ENCODE measurements at places on chromosomes 5 and 9.
A peak's percentile ranks its signal among the peaks of the same experiment; 100 is the strongest.

DNA sequence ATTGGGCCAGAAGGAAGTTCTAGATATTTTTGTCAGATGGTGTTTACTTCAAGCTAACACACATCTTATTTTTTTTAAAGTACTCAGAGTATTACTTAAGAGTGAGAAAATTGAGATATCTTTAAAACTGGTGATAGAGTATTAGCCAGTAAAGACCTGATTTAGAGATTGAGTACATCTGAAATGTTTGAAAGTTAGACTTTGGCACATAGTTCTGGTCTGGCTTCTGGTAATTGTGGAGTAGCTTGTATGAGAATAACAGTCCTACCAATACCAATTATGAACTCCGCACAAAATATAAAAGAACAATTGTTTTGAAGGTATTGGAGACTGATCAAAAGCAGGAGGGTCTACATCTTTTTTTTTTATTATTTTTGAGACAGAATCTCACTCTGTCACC lies 44.5 kb upstream of the GLIPR2 start:
- DNase-seq: no peak

- peak; percentile 70 for DNase-seq
Measured at GRCh38 chr9:34457266-34458012, 931 bp downstream of the FAM219A start.

DNA sequence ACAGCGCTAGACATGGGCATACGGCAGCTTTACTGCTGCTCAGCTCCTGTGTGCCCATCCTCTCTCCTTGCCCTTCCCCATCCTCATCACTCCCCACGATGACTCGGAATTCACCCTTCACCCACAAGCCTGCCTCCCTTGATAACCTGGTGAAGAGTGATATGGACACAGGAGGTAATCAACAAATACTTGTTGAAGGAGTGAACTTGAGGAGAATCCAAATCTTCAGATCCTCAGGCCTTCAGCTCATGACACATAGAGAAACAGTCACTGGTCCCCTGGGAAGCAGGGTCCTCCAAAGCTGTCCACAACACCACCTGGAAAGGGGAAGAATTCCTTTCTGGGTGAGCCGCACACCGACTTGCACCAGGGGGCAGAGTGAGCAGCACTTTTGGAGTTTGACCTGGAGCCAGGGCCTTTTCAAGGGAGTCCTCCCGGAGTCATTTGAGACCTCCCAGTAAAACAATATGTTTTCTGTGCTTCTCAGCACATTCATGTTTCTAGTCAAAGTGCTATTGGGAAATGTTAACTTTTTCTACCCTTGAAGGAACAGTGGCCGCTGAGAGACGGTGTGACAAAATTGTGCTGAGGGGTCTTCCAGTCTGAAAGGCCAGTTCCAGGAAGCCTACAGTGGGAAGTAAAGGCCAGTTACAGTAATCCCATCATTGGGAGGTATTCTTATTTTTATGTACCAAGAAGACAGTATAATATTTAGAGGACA lies 332.3 kb downstream of the CWC27 start:
- peak; percentile 49 for DNase-seq

DNA sequence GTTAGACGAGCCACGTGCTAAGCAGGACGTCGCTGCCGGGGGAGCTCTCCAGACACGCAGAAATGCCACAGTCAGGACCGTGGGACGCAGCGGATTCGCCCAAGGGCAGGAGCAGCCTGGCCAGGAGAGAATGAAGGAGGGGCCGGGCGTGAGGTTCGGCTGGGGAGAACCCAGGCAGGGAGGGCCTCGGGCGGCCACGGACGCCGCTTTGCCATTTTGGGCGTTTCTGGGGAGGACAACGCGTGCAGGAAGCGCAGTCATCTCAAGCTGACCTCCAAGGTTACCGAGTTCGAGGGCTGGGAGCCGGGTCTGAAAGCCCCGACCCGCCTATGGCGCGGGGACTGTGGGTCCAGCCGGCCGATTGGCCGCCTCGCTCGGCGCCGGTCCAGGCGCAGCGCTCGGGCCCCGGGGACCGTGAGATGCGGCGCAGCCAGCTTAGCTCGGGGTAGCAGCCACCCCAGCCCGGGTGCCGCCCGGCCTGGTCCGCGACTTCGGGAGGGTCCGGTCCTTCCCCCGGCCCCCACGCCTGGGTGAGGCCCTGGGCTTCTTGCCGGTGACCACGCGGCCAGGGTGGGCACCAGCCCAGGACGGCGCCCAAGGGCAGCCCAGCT lies 760 bp upstream of the MAN1B1 start:
- DNase-seq: no peak
